ENCODE measurements at places on chromosomes 3 and 15.

- DNase-seq: no peak
These were observed 1100.3 kb downstream of the TBL1XR1 start for GRCh38 chr3:176097027-176097426.

DNA sequence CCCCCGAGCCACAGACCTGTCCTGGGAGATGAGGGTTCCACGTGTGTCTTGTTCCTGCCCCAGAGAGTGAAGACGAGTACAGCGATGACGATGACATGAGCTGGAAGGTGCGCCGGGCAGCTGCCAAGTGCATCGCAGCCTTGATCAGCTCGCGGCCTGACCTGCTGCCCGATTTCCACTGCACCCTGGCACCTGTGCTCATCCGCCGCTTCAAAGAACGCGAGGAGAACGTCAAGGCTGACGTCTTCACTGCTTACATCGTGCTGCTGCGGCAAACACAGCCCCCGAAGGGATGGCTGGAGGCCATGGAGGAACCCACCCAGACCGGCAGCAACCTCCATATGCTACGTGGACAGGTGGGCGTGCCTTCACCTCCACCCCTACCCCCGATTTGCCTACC lies 18.6 kb downstream of the CAND2 start:
- no peak for DNase-seq

DNA sequence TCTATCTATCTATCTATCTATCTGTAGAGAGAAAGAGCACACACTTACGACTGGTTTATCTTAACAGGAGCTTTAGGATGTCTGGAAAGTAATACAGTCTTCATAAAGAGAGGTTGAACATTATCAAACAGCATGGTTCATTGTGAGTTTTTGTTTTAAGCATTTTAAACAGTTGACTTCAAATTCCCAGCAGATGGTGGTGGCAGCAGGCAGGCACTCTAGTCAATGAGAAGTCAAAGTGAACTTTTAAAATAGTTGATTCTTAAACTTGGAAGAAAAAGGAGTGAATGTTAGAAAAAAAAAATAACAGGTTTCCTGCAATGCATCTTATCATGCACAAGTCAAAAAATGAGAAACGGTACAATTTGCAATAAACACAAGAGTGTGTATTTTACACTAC lies 432.7 kb downstream of the IL5RA start:
- DNase-seq: no peak

GRCh38 chr3:145144361-145144760 lies 1016.6 kb downstream of the PLOD2 start:
- DNase-seq: no peak

- DNase-seq: no peak
These were observed 13.3 kb downstream of the TAFA4 start for GRCh38 chr3:68919000-68919399.

- DNase-seq: no peak
These were observed 220.1 kb upstream of the BHLHE40 start for GRCh38 chr3:4758957-4759656.

GRCh38 chr3:192170659-192171058 lies 556.7 kb downstream of the FGF12 start:
- DNase-seq: no peak

DNA sequence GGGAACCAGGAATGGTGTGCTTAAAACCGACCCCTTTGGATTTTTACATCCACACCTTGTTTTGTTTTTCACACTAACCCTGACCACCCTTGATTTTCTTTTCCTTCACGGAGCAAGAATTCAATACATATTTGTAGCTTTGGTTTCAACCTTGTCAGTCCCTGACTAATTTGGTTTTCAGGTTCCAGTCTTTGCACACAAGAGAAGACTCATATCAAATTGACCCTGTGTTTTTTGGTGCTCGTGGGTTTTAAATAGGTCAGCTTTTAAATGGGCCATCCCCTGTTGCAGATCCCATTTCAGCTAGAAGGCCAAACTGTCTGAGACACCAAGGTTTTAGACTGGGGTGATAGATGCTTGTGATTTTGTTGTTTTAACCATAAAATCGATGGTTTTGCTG lies 26.4 kb downstream of the ANP32A start:
- no peak for DNase-seq

GRCh38 chr3:115814778-115815380 lies 191.6 kb downstream of the GAP43 start:
- peak; percentile 59 for DNase-seq

DNA sequence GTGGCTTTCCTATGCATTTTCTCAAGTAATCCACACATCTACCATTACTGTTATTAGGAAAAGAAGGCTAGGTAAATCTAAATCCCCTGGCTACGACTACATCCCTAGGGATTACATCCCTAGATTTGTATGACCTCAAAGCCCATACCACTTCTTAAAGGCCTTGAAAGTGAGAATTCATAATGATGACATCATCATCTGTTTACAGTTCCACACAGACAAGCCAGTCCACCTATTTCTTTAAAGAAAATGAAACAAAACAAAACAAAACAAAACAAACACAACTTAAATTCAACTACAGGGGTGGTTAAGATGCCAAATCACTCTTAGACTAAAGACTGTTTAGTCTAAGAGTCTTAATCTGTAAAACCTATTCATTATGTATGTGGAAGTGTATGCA lies 5.7 kb downstream of the WDR72 start:
- DNase-seq: no peak

- DNase-seq: no peak
These were observed 57.6 kb upstream of the CSPG5 start for GRCh38 chr3:47636225-47636624.

GRCh38 chr3:124333931-124334640 lies 342.2 kb upstream of the ROPN1 start:
- DNase-seq: no peak

DNA sequence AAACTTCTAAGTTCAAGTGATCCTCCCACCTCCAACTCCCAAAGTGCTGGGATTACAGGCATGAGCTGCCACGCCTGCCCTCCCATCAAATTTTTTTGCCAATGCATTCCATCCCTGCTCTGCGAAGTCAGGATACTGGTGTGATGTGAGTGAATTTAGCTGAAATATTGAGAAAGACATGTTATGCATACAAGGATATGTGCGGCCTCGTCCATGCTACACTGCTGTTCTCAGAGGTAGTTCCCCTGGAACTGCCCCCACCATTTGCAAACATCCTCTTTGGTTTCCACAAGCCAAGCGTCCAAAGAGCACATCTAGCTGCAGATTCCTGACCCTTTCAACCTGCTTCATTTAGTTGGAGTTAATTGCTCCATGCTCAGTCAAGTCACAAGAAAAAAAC lies 36.5 kb upstream of the BCL2A1 start:
- DNase-seq: no peak

GRCh38 chr3:23162934-23163333 lies 40.2 kb upstream of the UBE2E2 start:
- DNase-seq: no peak

GRCh38 chr3:24160424-24161095 lies 215.5 kb downstream of the NR1D2 start:
- no peak for DNase-seq

DNA sequence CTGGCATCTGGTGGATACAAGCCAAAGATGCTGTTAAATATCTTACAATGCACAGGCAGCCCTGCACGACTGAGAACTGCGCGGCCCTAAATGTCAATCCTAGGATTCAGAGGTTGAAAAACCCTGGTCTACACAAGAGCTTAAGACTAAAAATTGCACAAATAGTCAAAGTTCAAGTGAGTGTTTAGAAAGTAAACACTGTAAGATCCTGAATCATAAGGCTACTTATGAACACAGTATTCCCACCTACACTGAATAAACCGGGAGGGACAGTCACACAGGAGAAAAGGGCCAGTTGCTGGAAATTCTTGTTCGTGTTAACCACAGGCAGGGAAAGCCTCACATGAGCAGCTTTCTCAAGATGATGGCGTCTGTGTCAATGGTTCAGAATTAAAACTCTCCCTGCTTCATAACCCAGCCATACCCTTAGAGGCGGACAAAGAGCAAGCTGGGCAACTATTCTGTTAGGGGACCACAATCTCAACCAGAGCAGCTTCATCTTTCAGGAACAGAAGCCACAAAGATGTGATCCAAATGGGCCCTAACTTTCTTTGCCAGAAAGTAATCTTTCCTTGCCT lies 37.7 kb downstream of the LRIG1 start:
- no peak for DNase-seq

GRCh38 chr3:138347960-138348753 lies at the start of gene MRAS:
MRAS (plus strand) TSS chr3:138348579; CDS start chr3:138372884, 24,305 bp downstream.
- no peak for DNase-seq

GRCh38 chr15:80747317-80748053 lies 31.7 kb upstream of the CEMIP start:
- no peak for DNase-seq

DNA sequence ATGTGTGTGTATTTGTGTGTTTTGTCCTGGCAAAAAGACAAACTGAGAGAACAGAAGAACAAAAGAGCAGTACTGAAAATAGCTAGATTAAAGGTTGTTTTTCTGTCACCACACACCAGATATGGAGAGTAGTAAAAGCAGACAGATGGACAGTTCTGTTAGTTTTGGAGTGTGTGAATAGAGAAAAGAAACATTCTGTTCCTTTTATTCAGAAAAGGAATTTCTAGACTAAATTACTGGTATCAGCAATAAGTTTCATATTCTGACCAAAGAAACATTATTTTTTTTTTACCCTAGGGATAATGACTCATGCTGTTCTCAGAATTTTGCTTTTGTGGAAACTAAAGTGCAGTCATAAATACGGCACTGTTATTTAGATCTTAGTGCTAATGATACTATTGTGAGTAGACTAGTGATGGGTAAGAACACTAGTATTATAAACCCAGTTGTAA lies 32.9 kb downstream of the PIK3CA start:
- no peak for DNase-seq

- no peak for DNase-seq
These were observed 30.4 kb downstream of the SLC41A3 start for GRCh38 chr3:126053513-126053912.

DNA sequence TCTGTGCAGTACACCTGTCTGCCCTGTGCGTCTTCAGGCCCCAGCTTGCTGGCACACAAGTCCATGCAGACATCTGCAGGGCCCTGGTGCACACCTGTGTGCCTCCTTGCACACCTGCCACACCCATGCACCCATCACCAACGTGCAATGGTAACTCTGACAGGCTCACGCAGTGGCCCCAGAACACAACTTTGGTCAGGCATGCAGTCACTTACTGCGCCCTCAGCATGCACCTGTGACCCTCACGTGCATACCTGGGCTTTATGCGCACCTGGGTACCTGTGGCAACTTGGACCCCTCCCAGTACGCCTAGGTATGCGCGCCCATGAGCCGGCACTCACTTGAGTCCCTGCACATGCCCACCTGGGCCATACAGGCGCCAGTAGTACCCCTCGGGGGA lies 1.7 kb downstream of the PLXND1 start:
- DNase-seq: no peak

- DNase-seq: peak; percentile 4
These were observed 2.0 kb downstream of the WNT5A start for GRCh38 chr3:55484801-55485791.

DNA sequence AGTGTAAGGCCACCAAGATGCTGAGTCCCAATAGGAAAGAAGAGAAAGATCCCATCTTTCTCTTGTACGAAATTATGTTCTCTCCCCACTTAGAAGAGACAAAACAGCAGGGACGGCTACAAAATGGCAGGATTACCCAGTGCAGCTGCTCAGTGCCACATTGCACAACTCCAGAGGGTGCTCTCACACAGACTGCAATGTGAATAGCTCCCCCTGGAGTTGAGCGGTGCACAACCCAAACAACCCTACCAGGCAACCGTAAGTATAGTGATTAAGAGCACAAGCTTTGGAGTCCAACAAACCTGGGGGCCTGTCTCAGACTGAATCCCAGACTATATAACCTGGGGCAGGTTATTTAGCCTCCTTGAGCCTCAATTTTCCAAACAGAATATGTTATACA lies 3.1 kb upstream of the BHLHE40 start:
- no peak for DNase-seq

DNA sequence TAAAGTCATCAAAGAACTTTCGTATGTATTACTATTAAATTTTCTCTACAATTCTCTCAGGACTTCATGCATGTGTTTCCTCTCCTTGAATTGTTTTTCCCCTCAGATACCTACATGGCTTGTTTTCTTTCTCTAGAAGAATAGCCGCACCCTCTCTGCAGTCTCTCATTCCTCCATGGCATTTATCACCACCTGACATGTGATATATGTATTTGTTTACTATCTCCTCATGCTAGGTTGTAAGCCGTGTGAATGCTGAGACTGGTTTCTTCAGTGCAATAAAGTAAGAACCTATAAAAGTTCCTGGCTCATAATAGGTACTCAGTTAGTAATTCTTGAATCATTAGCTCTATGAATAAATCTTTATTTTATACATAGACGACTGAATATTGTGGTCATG lies 149.2 kb downstream of the CNTN4 start:
- DNase-seq: no peak

- DNase-seq: no peak
These were observed 66.5 kb upstream of the SKOR1 start for GRCh38 chr15:67758619-67759300.

- DNase-seq: no peak
These were observed 1346.4 kb downstream of the ROBO1 start for GRCh38 chr3:78421247-78421966.

GRCh38 chr3:14415501-14415900 lies 13.1 kb downstream of the SLC6A6 start:
- DNase-seq: no peak

DNA sequence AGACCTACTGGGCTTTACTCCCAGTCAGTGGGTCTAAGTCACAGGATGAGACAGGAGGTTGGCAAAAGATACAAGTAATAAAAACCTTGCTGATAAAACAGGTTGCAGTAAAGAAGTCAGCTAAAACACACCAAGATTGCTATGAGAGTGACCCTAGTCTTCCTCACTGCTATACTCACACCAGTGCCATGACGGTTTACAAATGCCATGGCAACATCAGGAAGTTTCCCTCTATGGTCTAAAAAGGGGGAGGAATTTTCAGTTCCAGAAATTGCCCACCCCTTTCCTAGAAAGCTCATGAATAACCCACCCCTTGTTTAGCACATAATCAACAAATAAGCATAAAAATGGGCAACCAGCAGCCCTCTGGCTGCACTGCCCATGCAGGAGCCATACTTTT lies 966.7 kb upstream of the ROBO1 start:
- no peak for DNase-seq

GRCh38 chr3:113912552-113913236 lies 35.1 kb upstream of the ZDHHC23 start:
- DNase-seq: no peak

DNA sequence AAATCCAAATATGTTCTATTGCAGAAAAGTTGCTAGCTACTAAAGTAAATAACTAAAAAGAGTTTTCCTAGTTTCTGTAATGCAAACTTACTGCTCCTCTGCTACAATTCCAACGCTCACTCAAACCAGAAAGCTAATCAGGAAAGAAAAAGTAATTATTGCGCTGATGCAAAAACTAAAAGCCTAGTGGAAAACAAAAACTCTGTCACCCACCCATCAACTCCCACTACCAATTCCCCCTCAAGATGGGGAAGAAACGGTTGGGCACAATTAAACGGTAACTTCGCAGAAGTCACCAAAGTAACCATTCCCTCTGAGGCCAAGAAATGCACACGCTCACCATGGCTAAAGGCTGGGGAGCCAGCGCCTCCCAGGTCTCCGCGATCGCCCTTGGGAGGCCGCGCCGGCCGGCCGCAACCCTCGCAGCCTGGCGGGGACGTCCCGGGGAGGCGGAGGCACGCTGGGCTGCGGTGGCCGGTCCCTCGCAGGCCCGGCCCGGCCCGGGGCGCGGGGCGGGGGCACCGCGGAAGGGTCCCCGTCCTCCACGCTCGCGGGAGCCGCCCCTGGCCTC lies 684 bp downstream of the SLTM start:
- no peak for DNase-seq

Data from activated naive CD4-positive, alpha-beta T cell (primary cell).